Hepatocyte (in vitro differentiated cells): ENCODE measurements at places on chromosomes 1 and 21. TPM values are rescaled to one million over a fixed set of nuclear protein-coding genes. Genes with fewer than 3 reads are reported as not detected.

The EVA1C gene
- 2.9 and 3.4 TPM in 2 replicates for total RNA-seq

The ESPN gene
- total RNA-seq: 21.4 and 31.1 TPM in 2 replicates

The KRTAP19-6 gene
- not detected in 2 replicates for total RNA-seq

The FNBP1L gene
- 97.1 and 98.8 TPM in 2 replicates for total RNA-seq

The TTC39A gene
- 35.1 and 40.0 TPM in 2 replicates for total RNA-seq

The MAN1C1 gene
- 19.9 and 20.6 TPM in 2 replicates for total RNA-seq

The KCNJ9 gene
- not detected in 2 replicates for total RNA-seq

The ISG20L2 gene
- total RNA-seq: 22.4 and 27.5 TPM in 2 replicates

The CLDN17 gene
- not detected in 2 replicates for total RNA-seq

The TMEM200B gene
- 8.2 and 10.7 TPM in 2 replicates for total RNA-seq

The RAP1GAP gene
- 12.0 and 12.3 TPM in 2 replicates for total RNA-seq
